Stimulated activated naive CD4-positive, alpha-beta T cell (primary cell): ENCODE measurements at places on chromosomes 6 and 20.
A peak's percentile ranks its signal among the peaks of the same experiment; 100 is the strongest.

- DNase-seq = no peak
Observed at GRCh38 chr6:63097222-63097621, 114.0 kb upstream of the FKBP1C start.

DNA sequence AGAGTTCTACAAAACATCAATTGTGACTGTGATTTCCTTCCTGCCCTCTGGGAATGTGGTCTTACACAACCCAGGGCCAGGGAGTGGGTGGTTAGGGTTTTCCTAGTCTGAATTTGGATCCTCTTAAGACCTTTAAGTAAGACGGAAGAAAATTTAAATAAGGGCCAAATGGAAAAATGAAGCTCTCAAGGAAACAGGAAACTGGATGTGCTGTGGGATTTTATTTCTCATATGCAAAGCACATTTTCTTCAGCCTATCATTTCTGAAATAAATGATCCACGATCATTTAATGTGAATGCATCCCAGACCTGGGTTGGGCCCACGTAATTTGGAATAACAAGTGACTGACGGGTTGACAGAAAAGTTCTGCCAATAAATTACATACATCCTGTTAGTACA is 243.6 kb downstream of the CLIC5 start:
- no peak for DNase-seq

DNA sequence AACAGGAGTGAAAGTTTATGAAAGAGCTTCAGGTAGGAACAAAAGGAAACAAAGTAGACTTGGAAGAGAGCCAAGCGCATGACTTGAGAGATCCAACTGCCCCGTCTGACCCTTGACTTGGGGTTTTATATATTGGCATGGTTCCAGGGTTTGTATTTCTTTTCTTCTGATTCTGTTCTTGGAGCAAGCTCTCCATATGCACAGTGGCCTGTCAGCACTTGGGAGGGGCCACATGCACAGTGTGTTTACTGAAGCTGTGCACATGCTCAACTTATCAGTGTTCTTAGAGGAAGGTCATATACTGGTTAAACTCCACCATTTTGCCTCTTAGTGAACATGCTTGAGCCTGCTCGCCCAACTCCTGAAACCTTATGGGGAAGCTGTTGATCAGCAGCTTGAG is 953.7 kb downstream of the TFAP2A start:
- no peak for DNase-seq

DNA sequence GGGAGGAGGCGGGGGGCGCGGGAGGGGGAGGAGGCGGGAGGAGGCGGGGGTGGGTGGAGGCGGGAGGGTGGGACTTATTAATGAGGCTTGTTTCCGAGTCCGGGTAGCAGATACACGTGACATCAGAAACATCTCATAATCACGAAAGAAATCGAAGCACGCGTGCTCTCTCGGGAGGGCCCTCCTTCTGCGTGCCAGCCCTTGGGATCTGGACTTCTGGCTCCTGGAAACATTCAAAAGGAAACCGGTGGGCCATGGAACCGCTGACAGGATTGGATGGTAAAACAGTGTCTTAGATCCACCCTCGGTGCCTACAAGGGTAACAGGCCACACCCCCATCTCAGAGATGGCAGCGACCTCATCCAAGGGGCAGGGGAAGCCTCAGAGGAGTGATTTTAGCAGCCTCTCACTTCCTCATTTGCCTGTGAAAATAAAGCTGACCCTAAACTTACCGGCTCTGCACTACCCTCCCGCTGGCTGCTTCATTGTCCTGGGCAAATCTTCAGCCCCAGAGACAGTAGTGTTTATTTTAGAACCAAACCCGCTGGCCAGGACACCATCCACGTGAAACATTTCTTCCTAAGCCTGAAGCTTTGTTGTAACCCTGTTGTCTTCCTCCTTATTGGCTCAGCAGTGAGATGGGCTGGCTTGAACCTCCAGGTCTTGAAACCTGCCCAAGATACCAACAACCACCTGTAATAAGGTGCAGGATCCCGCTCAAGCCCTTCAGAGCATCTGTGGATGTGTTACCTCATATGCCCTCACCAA is 97.5 kb downstream of the PSMG4 start:
- DNase-seq = peak; percentile 90

DNA sequence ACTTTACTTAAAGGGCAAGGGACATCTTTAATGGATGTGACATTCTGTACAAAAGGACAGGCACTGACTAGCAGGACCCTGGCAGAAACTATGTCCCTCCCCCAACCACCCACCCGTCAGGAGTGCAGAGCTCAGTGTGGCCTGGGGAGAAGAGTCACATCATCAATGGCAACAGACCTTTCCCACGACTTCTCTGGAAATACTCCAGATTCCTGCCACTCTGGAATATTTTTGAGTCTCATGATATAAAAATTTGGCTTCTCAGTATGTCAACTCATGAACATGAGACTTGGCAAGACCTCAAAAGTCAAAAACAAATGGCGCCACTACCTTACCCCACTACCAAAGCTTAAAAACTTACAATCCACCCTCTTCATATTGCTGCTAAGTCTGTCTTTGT is 118.3 kb downstream of the SLC23A2 start:
- DNase-seq = no peak

GRCh38 chr6:138981416-138981815 is 6.6 kb downstream of the REPS1 start:
- no peak for DNase-seq

- DNase-seq = no peak
Observed at GRCh38 chr20:34311118-34312023, 8.2 kb upstream of the AHCY start.
